AG04449 (cell line): ENCODE measurements at places on chromosomes 11 and 22.

DNA sequence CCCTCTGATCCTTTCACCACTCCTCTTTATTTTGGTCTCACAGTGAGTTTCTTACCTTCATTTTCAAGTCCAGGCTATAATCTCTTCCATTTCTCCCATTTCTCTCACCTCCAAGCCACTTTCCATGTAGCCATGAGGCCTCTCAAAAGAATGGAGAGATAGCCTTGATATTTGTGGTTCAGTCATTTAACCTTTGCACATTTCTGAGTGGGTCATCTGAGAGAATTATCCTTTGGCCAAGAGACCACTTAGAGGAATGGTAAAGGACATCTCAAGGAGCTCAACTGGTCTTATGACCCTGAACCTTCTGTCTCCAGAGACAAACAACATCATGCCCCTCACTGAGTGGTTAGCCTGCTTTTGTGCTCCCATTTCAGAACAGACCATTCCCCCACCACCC, 121.1 kb downstream of the KIRREL3 start:
- DNase-seq = no peak

- DNase-seq = no peak
These were observed 1794.1 kb upstream of the RAG2 start for GRCh38 chr11:38392176-38392575.

- DNase-seq = no peak
These were observed 67.3 kb upstream of the GRK3 start for GRCh38 chr22:25497181-25497641.

DNA sequence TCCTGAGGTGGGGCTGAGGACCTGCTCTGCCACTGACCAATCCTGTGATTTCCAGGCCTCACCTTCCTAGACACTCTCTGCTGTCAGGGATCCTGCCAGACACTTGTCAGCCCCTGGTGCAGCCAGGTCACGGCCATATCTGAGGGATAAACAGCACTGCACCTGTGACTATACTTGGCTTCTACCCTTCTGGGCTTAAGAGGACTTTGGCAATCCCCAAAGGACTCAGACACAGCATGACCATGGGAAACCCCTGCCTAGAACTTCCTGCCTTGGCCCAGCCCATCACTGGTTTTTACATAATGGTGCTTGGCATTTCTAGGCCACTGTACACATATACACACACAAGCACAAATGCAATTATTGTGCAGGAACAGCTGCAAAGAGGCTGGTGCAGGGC, 11.6 kb upstream of the OLFML1 start:
- no peak for DNase-seq

DNA sequence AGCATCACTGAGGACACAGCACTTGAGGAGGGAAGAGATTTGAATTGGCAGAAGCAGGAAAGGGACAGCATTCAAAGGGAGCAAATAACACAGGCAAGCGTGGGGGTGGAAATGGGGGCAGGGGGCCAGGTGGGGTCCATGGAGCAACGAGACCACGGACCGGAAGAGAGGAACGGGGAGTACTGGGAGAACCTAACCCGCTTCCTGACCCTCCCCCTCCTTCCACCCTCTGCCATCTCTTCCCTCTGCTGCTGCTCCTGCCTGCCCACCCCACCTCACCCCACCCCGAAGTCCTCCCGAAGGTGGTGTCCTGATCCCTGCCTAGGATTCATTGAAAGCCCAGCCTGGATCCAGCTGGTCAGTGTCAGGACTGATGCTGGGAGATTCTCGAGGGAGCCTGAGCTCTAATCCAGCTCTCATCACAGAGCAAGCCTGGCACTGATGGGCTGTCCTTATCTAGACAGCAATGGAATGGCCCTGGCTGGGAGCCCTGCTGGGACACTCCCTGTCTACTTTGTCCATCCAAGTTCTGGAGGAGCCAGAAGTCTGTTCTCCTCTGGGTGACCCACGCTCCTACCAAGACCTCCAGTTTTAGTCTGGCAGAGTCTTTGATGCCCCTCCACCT, 105.0 kb downstream of the TRIM29 start:
- DNase-seq = no peak

- DNase-seq = no peak
These were observed 496 bp downstream of the SYT7 start for GRCh38 chr11:61580271-61580888.
